ENCODE measurements at places on chromosomes 1 and 21.

- peak; percentile 97 for DNase-seq
Measured at GRCh38 chr1:181128592-181129497, 40.3 kb downstream of the IER5 start.

DNA sequence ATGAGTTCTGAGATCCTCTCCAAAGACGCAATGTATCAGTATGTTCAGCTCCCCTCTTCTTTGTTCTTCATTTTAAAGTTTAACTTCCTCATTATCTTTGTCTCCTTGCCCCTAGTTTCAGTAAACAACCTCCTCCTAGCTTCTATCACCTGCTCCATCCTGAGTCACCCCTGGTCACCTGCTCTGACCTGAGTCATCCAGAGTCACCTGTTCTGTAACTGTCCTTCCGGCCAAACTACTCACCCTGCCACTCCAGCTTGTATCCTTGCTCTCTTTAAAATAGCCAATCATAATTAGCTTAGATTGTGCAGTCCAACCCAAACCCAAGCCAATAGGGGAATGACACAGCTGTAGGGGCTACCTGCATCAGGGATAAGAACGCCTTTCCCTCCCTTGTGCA lies 332.0 kb downstream of the OLFM3 start:
- no peak for DNase-seq

GRCh38 chr1:116891396-116892079 lies 18.2 kb upstream of the PTGFRN start:
- no peak for DNase-seq

GRCh38 chr1:241722947-241723346 lies 70.9 kb downstream of the WDR64 start:
- DNase-seq, result no peak

DNA sequence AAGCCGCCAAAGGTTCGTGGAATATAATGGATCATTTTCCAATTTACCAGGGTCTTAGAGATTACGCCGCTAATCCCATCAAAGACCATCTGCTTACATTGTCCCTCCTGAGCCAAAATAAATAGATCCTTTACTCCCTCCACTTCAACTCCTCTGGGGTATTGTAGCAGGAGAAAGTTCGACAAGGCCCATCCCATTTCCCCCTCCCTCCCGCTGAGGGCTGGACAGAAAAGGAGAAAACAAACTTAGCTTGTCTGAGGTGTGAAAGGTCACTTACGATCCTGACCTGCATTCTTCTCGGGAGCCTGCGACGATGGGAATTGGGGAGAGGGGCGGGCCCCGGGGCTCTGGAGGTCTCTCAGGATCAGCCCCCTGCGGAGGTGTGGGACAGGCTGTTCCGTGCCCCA lies 60.8 kb downstream of the MEF2D start:
- peak; percentile 94 for DNase-seq

GRCh38 chr21:42361286-42361685 lies 5.0 kb downstream of the TFF1 start:
- DNase-seq, result peak; percentile 99

GRCh38 chr1:177426497-177426896 lies 255.7 kb downstream of the BRINP2 start:
- peak; percentile 37 for DNase-seq

- DNase-seq, result no peak
Measured at GRCh38 chr1:191151321-191151807, 673.7 kb upstream of the BRINP3 start.

GRCh38 chr1:193190096-193190744 lies 3.8 kb upstream of the B3GALT2 start:
- DNase-seq, result peak; percentile 31

GRCh38 chr1:201507360-201507675 lies 395 bp upstream of the CSRP1 start:
- no peak for DNase-seq

DNA sequence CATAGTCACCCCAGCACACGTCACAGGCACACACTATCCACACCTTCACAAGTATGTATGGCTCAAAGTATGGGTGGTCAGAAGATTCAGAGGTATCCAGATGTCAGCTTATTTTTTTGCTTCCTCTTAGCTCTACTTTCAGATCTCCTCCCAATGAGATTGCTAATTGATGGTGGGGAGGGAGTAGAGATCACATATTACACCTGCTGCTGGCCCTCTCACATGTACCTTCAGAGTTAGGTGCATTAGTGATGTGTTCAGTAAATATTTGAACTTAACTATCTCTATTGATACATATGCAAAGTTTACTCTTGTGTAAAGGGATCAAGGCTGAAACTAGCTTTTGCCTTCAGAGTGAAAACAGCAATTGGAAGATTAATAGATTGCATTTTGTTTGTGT lies 262.6 kb downstream of the PCP4 start:
- DNase-seq, result no peak

- DNase-seq, result no peak
Measured at GRCh38 chr21:43639470-43640353, 19.6 kb downstream of the HSF2BP start.

DNA sequence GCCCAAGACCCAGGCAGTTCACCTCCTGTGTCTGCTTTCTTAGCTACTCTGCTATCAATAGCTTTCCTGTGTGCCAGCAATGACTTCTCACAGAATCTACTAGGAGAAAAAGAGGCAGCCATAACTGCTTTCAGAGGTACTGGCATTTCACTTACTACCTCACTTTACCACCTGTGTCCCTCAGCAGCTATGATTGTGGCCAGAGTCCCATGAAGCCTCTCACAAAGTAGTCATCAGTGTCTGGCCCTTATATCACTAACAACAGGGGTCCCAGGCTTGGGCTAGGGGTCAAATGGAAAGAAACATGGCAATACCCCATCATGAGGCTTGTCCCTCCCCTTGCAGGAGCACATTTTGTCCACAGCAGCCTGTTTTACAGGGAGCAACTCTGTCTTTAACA lies 62.7 kb upstream of the EPS8L3 start:
- DNase-seq, result no peak

DNA sequence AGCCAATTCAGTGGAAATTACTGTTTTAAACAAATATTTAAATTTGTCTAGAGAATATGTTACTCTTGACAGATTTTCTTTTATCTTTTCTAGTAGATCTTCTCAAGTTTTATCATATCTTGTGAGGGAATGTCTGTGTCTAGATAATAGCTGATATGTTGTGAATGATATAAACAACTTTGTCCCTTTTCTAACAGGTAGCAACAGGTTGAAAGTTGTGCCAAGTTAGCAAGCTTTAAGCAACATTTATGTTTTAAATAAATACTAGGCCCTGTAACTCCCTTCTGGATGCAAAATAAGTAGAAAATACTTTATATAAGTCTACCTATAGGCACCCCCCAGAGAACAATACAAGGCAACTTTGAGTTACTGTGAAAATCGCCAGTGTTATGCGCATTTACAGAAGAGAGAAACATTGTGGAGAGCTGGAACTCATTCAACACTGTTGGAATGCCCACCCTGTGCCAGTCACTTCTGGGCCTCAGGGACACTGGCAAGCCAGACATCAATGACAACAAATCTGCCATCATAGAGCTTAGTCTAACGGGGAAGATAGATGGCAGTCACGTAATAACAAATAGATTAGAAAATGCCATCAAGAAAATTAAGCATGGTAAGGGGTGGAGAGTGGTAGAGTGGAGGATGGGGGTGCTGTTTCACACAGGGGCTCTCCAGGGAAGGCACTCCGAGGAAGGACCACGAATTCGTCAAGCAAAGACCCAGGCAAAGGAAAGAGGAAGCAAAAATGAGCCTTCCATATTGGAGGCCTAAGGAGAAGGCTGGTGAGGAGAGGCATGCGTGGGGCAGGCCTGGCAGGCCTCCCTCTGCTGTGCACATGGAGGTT lies 4.4 kb downstream of the MAP3K21 start:
- no peak for DNase-seq

DNA sequence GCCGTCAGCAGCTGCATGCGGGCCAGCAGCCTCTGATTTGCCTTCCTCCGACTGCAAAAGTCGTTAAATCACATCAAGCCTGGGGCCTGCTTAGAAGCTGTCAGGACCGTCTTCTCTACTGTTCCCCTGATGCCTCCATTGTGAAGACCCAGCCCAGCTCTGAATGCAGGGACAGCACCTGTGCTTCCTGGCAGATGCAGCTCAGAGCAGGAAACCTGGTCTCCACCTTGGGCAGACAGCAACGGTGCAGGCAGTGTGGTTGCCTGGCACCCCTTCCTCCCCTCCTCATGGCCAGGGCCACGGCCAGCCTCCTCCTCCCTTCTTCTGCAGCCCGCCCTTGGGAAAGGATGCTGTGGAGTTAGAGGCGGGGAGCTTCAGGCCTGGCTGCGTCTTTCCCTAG lies 92.3 kb upstream of the COL6A1 start:
- no peak for DNase-seq

DNA sequence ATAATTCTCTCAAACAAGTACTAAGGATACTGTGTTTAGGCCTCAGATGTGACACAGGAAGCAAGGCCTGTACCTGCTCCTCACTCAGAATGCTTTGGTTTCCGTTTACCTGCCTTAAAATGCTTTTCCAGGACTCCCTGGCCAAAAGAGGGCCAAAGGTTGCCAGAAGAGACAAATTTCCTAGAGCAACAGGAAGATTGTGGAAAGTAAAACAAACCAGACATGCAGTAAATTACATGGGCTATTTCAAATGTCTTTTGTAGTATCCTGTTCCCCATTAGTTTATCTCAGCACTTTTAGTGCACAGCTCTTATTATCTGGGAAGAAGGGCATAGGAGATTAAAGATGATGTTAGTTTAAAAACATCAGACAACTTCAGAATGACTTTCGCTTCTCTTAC lies 280.0 kb downstream of the NFIA start:
- no peak for DNase-seq

DNA sequence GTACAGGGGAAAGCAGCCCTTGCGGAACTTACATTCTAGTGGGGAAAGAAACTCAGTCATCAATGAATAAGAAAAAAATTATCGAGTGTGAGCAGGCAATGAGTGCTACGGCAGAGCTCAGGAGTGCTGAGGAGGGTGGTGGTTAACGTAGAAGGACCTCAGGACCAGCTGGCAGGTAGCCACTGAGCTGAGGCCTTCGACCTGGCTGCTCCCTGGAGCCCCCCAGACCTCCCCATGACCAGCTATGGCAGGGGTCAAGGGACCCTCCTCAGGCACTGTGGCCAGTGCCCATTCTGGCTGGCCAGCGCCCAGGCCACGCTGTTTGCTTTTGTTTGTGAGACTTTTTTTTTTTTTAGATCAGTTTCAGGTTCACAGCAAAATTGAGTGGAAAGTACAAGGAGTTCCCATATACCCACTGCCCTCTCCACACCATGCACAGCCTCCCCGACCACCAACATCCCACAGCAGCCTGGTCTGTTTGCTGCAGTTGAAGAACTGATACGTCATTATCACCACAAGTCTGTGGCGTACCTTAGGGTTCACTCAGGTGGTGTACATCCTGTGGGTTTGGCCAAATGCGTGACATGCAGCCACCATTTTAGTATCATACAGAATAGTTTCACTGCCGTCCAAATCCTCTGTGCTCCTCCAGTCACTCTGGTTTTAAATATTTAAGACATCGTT lies 11.8 kb upstream of the TTC22 start:
- no peak for DNase-seq

DNA sequence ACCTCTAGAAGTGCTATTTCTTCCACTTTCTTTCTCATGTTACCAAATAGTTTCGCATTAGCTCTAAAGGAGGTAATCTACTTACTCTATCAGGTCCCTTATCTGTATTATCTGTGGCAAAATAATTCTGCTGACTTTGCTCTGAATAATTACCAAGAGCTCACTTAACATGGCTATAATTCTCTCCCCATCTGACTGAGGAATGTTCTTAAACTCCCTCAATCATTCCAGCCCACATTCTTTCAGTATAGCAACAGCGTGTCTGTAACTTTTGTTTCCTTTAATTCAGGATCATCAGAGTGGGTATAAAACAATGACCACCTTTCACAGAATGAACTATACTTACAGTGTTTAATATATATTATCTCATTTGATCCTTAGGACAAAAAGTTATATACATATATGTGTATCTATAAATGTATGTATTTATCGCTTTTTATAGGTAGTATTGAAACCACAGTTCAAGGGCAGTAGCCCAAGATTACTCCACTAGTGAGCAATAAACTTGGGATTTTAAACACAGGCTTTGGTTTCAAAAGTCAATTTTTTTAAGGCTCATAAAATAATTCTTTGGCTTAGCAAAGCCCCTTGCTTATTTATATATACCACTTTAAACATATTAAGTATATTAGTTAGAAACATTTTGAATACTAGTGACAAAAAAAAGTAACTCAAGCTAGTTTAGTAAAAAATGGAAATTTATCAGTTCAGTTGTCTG lies 36.1 kb upstream of the ST6GALNAC3 start:
- no peak for DNase-seq

DNA sequence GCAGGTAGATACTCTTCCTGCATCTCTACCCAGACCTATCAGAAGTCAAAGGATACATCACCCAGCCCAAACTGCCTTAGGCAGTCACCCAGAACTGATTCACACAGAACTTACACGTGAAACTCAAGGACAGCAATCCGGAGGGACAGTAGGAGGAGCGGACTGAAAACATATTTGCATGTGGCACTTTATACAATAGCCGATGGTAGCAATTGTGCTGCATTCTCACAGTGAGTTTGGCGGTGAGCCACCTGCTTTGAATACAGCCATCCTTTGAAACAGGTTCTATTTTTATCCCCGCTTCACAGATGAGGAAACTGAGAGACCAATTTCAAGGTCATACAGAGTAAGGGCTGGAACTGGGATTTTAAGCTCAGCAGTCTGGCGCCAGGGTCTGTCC lies 69.5 kb downstream of the EDEM3 start:
- no peak for DNase-seq

GRCh38 chr1:28507646-28508434 lies 2.0 kb downstream of the RCC1 start:
- DNase-seq, result no peak

DNA sequence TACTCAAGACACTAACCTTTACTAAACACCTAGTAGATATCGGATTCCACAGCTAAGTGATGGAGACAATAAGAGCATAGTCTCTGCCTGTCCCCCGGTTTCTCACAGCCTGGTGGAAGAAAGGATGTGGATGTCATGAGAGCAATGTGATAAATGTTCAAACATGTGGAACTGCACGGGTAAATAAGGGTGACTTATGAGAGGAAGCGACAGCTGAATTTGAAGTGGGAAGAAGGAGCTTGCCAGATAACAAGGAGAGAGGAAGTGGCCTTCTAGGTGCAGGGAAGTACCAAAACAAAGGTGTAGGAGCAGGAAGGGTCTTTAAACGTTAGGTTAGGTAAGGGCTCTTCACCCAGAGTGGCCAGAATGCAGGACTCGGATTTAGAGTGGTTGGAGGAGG lies 178.6 kb upstream of the NRIP1 start:
- no peak for DNase-seq

GRCh38 chr1:25771221-25772114 lies 28.5 kb upstream of the SELENON start:
- peak; percentile 51 for DNase-seq

- DNase-seq, result no peak
Measured at GRCh38 chr1:156553860-156554485, 18.4 kb downstream of the IQGAP3 start.

DNA sequence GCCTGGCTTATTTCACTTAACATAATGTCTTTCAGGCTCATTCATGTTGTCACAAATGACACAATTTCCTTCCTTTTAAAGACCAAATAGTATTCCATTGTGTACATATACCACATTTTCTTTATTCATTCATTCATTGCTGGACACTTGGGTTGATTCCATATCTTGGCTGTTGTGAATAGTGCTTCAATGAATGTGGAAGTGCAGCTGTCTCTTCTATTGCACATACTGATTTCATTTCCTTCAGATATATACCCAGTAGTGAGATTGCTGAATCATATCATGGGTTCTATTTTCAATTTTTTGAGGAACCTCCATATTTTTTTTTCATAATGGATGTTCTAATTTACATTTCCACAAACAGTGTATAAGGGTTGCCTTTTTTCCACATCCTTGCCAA lies 38.6 kb upstream of the WLS start:
- DNase-seq, result no peak

All from NCI-H524 (cell line).